ENCODE measurements at places on chromosomes 7 and 10.

- no peak for DNase-seq
Measured at GRCh38 chr10:12617191-12618175, 268.1 kb downstream of the CAMK1D start.

- DNase-seq: no peak
Measured at GRCh38 chr7:151462306-151462779, 22.4 kb upstream of the CRYGN start.

DNA sequence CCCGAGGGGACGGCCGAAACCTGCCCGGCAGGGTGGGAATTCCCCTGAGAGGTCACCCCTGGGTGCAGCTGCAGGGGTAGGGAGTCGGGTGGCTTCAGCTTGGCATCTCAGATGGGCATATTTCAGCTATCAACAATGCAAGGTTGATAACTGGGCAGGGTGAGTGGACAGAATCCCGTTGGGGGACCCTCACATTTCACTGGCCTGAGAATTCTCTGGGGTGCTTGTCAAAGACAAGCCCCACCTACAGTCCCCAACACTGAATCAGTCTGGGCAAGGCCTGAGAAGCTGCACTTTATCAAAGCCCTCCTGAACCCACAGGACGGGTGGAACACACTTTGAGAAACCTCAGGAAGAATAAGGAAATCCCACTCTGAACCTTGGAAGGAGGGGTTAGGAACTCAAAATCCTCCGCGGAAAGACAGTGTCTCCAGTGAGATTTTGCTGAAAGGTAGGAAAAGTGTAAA, 3.1 kb downstream of the RGS10 start:
- no peak for DNase-seq

DNA sequence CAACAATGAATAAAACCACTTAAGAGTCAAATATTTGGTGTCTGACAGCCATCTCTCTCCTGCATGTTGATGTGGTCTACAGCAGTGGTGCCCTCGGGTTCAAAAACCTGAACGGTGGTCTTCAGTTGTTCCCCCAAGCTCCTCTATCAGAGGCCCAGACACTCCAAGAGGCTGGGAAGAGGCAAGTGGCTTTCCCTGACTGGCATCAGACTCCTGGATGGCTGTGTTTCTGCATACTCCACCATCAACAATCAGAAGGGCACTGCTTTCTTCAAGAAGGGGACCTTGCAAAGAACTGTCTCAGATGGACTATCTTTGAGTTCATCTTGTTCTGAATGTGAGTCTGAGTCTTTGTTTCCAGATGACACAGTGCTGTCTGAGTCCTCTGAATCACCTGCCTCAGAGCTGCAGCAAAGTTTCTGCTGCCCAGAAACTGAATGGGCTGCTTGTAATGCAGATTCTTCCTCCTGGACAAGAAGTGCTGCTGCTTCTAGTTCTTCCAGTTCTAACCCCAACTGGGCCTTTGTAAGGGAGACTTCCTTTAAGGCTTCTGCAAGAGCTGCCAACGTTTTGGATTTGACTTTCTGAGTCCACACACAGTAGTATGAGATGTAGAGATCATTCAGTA, 5.9 kb upstream of the SGMS1 start:
- DNase-seq: no peak

- DNase-seq: no peak
Measured at GRCh38 chr10:121325490-121326231, 272.6 kb downstream of the FGFR2 start.

GRCh38 chr10:124152139-124153022, 59.0 kb upstream of the CHST15 start:
- no peak for DNase-seq

- DNase-seq: no peak
Measured at GRCh38 chr7:49855281-49855980, 82.0 kb downstream of the VWC2 start.

DNA sequence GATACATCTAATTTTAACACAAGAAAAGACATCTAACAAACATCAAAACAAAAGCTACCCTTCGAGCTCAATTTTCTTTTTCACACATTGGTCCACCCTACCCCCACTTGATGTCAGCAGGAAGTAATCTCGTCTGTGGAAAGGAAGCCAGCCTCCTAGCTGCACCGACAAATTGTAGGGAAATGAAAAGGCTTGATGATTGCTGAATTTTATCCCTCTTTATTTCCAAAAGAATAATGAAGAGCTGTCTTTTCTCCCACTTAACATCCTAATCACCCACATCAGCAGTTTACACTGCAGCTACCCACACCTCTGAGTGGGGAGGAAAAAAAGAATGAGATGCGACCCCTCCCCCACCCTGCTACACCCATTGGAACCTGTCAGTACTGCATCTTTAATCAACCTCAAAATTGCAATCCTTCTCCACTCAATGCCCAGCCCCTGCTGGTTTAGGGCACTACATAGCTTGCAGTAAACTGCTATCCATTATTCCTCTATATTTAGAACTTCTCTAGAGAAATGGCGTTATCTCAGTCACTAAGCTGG, 10.6 kb upstream of the CPVL start:
- DNase-seq: no peak

DNA sequence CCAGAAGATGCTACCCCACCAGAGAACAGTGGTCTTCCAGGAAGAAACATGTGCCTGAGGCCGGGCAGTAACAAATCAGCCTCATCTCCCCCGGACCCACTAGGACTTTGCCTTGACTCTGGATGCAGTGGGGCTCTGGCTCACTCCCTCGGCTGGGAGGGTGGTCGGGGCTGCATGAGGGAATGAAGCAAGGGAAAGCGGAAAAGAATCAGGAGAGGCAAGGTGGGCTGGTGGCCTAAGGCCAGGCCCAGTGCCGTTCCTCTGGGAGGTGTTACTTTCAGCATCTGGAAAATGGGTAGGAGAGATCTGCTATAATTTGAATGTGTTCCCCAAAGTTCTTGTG, 51.8 kb downstream of the CLEC2L start:
- no peak for DNase-seq

- DNase-seq: no peak
Measured at GRCh38 chr10:53088961-53089360, 316.4 kb upstream of the MBL2 start.

- no peak for DNase-seq
Measured at GRCh38 chr7:113657603-113658002, 261.2 kb downstream of the PPP1R3A start.

DNA sequence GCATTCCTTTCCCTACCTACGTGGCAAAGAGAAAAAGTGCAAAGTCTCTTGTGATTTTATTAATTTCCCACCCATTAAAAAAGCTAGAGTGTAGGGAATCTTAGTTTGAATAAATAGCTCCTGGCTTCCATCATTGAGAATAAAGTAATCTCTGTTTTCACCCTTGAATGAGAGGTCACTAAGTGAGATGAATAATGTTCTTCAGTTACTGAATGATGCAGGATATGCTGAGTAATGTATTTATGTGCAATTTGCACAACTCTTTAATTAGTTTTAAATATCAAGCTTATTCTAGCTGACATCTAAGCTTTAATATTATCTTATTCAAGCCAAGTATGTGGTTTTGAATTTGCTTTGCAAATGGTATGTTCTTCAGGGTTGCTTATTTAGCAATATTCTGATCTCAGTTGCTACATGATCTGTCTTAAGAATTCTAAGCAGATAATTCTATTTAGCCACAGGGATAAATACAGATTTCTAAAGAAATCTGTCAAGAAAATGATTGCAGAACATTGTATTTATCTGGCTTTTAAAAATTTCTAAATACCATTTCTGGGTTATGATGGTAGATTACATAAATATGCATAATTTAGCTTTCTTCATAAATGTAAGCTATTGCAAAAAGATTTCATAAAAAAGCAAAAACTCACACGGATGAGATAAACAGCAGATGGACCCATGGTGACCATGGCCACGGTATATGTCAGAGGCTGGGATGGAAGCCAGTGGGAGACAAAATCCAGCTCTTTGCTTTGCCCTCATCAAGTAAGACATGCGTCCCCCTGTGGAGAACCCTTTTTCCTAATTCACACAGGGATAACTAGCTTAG, 141.0 kb downstream of the MACC1 start:
- no peak for DNase-seq

DNA sequence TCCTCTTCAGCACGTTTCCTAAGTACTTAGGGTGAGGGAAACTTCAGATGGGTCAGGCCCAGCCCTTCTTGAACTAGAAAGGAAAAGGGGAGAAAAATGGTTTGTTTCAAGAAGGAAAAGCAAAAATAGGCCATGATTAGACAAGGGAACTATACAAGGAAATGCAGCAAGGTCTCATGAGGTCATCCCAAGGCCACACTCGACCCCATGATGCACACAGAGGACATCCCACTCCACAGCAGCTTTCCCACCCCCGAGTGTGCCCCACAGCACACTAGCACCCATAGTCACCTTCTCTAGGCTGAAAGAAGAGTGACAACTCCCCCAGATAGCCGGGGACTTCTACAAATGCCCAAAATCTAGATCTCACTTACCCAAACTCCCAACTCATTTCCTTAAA, 173.4 kb downstream of the FAM107B start:
- DNase-seq: no peak

DNA sequence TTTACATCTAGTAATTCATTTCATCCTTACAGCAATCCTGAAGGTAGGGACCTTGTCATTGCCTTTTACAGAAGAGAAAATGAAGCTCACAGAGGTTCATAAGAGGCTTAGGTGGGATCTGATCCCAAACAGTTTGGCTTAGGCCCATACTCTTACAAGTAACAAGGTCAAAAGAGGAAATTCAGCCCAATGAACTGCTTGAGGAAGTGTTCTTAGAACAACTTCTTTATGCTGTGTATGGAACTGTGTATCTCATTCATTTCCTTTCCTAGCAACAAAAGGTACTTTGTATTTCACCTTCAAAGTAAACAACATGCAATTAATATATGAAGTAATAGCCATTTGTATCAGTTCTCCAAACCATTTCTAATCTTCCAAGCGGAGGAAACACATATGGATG, 79.3 kb downstream of the AVL9 start:
- no peak for DNase-seq

DNA sequence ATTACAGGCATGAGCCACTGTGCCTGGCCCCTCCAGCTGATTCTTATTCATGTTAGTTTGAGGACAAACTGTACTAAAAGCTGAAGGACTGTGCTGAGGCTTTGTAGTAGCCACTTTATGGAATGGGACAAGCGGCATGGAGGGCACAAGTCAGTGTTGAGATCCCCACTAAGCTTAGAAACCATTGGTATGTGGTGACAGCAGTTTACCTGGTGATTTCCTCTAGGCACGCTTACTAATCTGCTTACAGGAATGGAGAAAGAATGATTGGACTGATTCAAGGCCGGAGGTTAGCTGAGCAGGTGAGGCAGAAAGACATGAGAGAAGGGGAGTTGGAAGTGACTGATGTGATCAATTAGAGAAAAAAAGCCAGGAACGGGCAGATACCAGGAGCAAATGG, 3.7 kb downstream of the ZNF398 start:
- DNase-seq: no peak

DNA sequence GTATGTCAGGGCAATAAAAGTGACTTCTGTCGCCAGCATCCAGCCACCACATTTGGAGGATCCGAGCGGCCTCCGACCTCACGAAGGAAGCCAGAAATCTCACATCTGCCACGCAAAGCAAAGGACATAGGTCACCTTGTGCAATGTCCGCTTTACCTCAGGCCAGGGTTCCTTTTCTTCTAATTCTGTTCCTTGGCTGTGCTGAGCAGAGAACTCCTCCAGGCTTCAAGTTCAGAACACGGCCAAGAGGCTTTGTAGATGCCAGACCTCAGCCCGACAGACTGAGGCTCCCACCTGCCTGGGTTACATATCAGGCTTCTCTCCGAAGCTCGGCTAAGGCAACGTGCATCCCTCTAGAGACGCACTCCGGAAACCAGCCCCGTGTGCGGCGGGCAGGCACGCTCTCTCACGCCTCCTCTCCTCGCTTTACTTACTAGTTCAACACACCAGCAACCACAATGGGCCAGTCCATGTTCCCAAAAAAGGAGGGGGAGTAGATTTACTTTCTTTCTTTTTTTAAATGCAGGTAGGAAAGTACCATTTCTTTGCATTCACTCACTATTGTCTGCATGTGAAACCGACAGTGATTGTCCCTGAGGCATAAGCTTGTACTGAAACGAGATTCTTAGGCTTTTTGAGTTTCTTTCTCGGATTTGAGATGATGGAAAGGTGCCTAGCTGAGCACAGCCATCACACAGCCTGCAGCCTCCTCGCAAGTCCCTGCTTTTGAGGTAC, 122.4 kb upstream of the AFAP1L2 start:
- peak; percentile 86 for DNase-seq

DNA sequence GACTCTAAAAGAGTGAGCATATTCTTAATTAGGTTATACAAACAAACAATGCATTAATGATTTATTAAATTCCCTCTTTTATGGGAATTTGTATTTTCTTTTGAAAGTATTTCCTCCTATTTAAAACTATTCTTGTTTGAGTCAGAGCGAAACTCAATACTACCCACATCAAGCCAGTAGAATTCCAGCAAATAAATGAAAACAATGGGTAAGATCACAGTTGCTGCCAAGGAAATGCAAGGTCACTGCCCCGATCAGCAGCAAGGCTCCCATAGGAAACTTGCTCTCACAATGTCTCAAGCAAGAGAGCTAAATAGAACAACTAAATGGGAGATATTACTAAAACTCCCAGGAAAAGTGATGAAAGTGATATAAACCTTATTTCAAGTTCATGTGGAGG, 206.3 kb downstream of the THSD7A start:
- DNase-seq: no peak
